ENCODE measurements at places on chromosomes 7 and 10. TPM values are rescaled to one million over a fixed set of nuclear protein-coding genes. Genes with fewer than 3 reads are reported as not detected.

Gene ANXA8L1
- 54.0 TPM for total RNA-seq

Gene UFSP1
- 3.9 TPM for total RNA-seq

Gene TMEM236
- total RNA-seq, result 1.4 TPM

DNA sequence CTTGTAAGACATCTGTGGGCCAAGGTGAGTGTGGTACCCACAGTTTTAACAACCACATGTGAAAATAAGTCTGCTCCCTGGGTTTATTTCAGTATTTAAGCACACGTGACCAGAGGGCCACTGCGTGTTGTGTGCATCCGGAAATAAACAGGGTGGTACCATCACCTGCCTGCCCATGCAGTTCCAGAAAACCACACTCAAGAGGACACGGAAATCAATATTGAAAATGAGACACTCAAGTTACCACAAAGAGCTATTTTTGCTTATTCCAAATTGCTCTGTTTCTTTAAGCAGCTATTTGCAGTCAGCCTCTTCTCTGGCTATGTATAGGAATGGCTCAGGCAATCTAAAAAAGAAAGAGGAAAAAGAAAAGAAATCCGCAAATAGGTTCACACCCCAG is 71.8 kb upstream of the LOXL4 start:
- H3K4me1 ChIP-seq, result peaks cover 8% of the 10 kb centered on the region
- H3K4me3 ChIP-seq, result no peak overlapping the region
- H3K36me3 ChIP-seq, result no peaks in the 10 kb centered on the region
- no peaks in the 10 kb centered on the region for H3K27me3 ChIP-seq
- no peak for DNase-seq

GRCh38 chr10:46231087-46231486 is 55.7 kb upstream of the ANTXRL start:
- no peak overlapping the region for H3K4me3 ChIP-seq
- no peaks in the 10 kb centered on the region for H3K4me1 ChIP-seq
- no peaks in the 10 kb centered on the region for H3K36me3 ChIP-seq
- no peak for DNase-seq
- H3K27me3 ChIP-seq, result no peaks in the 10 kb centered on the region
